Chondrocyte (in vitro differentiated cells): ENCODE measurements at places on chromosomes 16 and 17.

DNA sequence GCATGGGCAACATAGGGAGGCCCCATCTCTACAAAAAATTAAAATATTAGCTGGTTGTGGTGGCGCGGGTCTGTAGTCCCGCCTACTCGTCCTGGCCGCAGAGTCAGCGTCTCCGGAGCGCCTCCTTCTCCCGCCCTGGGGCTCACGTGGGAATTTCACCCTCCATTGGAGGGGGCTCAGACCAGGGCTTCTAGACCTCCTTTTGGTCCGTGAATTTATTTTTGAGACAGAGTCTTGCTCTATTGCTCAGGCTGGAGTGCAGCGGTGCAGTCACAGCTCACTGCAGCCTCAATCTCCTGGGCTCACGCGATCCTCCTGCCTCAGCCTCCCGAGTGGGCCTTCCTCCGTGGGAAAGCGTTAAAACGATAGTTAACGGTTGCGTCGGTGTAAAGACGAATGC is 394 bp upstream of the NME4 start:
- peak overlapping the region; percentile 87 for H3K4me3 ChIP-seq
- peak; percentile 72 for DNase-seq
- no peaks in the 10 kb centered on the region for H3K27me3 ChIP-seq
- peaks cover 3% of the 10 kb centered on the region for H3K36me3 ChIP-seq
- peak overlapping the region; percentile 97 for H3K27ac ChIP-seq
- peaks cover 27% of the 10 kb centered on the region for H3K4me1 ChIP-seq

DNA sequence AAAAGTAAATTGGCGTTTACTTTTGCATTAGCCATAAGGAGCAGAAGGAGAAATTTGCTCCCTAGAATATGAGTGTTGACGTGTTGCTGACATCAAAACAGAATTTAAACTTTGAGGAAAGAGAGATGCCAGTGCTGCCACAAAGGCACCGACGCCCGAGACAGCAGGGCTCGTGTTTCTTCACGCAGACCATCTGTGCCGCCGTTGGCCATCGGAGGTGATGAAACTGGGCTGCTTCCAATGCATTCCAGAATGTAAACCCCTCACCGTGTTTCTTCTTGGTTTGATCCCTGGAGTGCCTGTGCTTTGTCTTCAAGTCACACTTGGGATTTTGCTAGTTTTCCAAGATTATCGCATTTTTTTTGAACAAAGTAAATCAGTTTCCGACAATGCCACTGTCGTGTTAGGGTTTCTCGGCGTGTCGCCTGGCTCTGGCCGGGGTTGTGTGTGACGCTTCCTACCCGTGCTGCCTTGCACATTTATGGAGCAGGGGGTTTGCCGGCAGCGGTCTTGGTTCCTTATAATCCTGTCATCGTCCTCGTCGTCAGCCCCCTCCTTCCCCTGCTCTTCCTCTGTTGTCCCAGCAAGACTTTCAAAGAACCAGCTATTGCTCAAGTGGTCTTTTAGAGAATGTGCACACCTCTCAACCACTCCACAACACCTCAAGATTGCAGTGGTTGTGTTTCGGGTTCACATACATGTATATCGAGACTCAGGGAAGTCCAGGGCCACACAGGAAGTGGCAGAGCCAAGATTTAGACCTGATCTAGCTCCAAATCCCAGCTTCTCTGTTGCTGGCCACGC is 103.9 kb downstream of the METRNL start:
- H3K36me3 ChIP-seq, result peaks cover 3% of the 10 kb centered on the region
- no peaks in the 10 kb centered on the region for H3K27me3 ChIP-seq
- H3K4me1 ChIP-seq, result peaks cover 14% of the 10 kb centered on the region
- peak; percentile 63 for DNase-seq
- H3K27ac ChIP-seq, result no peak overlapping the region

GRCh38 chr16:48413272-48413671 is 28.1 kb upstream of the SIAH1 start:
- no peaks in the 10 kb centered on the region for H3K36me3 ChIP-seq
- no peaks in the 10 kb centered on the region for H3K27me3 ChIP-seq
- no peak overlapping the region for H3K4me3 ChIP-seq
- peaks cover 19% of the 10 kb centered on the region for H3K4me1 ChIP-seq
- H3K27ac ChIP-seq, result no peak overlapping the region

DNA sequence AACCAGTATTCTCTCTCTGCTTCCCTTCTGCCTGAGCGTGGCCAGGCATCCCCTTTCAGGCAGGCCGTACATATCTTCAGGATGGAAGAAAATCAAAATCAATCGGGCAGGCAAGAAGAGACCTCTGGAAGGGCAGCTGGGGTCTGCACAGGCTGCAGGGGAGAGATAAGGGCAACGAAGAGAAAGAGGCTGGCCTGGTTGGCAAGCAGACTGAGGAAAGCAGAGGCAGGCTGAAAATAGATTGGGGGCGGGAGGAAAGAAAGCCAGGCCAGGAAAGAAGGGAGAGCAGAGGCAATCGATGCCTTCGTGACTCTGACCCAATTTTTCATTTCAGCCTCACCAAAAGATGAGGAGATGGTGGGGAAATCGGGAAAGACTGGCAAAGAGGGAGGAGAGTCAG is 18.1 kb downstream of the PIPOX start:
- DNase-seq, result no peak
- H3K4me3 ChIP-seq, result no peak overlapping the region
- peaks cover 22% of the 10 kb centered on the region for H3K4me1 ChIP-seq

DNA sequence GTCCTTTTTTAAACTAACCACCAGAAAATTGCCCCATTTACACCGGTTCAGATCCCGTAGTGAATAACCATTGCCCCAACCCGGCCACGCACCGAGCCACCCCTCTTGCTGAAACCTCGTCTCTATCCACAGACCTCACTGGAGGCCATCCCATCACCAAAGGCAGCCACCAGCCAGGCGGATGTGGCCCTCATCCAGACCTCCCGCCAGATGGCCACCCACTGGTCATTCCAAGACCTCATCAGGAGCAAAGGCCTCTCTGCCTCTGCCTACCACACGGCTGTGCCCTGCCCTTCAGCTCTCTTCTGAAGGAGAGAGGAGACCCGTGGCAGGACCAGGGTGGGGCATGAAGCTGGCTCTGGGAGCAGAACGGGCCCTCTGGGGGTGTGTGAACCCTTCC is 38.2 kb upstream of the CDH5 start:
- H3K4me1 ChIP-seq, result peaks cover 18% of the 10 kb centered on the region
- no peak overlapping the region for H3K4me3 ChIP-seq
- peaks cover 6% of the 10 kb centered on the region for H3K27me3 ChIP-seq
- H3K27ac ChIP-seq, result no peak overlapping the region
- no peak for DNase-seq

DNA sequence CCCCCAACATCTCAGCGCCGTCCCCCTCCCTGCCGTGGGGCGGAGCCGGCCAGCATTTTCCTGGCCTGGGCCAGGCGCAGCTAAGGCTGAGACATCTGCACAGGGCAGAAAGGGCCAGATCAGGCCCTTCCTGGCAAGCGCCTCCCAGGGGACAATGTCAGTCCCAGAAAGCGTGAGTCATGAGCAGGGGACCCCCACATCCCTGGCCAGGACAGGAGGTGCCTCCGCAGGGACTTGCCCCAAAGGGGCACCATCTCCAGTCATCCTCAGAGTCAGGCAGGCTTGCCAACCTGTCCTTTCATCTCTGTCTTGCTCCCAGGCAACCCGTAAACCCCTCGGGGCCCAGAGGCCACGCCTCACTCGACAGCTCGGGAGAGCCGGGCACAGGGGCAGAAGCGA is 43.2 kb downstream of the SOCS1 start:
- H3K27ac ChIP-seq, result no peak overlapping the region
- peaks cover 13% of the 10 kb centered on the region for H3K27me3 ChIP-seq
- H3K4me1 ChIP-seq, result no peaks in the 10 kb centered on the region
- peaks cover 5% of the 10 kb centered on the region for H3K36me3 ChIP-seq
- H3K4me3 ChIP-seq, result no peak overlapping the region

- no peak for DNase-seq
- H3K27ac ChIP-seq, result no peak overlapping the region
- no peaks in the 10 kb centered on the region for H3K36me3 ChIP-seq
These were observed 37.6 kb upstream of the PIRT start for GRCh38 chr17:10875430-10875851.

GRCh38 chr17:43645765-43646481 is 15.8 kb downstream of the MEOX1 start:
- no peaks in the 10 kb centered on the region for H3K36me3 ChIP-seq
- H3K27me3 ChIP-seq, result peaks cover 4% of the 10 kb centered on the region
- DNase-seq, result no peak

DNA sequence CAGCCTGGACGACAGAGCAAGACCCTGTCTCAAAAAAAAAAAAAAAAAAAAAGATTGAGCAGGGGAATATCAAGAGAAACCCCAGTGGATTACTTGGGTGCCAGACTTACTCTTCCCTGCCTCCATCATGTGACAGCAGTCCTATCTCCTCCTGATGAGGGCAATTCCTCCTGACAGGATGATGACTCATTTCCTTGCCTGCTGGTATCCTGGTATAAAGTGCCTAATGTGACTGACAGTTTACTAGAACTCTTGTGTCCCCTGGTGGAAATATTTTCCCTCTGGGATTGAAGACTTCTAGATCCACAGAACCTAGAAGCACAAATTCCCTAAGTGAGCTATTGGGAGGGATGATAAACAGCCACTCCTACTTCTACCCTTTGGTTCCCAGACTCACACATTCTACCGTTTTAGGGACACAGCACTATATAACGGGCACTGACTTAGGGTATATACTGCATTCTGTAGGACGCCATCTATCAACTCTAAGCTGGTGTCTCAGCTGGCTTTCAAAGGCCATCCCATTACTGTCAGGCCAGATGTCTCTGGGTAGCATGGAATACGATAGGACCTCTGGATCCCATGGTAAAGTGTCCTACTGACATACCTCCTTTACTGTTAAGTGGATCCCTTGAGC is 114.6 kb upstream of the MED13 start:
- peaks cover 20% of the 10 kb centered on the region for H3K4me1 ChIP-seq
- H3K27me3 ChIP-seq, result no peaks in the 10 kb centered on the region
- no peak overlapping the region for H3K4me3 ChIP-seq
- H3K27ac ChIP-seq, result peak overlapping the region; percentile 51
- DNase-seq, result no peak

GRCh38 chr17:76528156-76528527 is 9.4 kb downstream of the CYGB start:
- no peak overlapping the region for H3K27ac ChIP-seq
- no peak for DNase-seq
- no peak overlapping the region for H3K4me3 ChIP-seq
- peaks cover 49% of the 10 kb centered on the region for H3K4me1 ChIP-seq
- H3K36me3 ChIP-seq, result no peaks in the 10 kb centered on the region
- H3K27me3 ChIP-seq, result no peaks in the 10 kb centered on the region

- H3K4me3 ChIP-seq, result peak overlapping the region; percentile 51
- peak overlapping the region; percentile 93 for H3K27ac ChIP-seq
- peaks cover 63% of the 10 kb centered on the region for H3K4me1 ChIP-seq
- H3K36me3 ChIP-seq, result peaks cover 5% of the 10 kb centered on the region
These were observed 46.1 kb downstream of the NXN start for GRCh38 chr17:933312-934073.

- no peaks in the 10 kb centered on the region for H3K36me3 ChIP-seq
- DNase-seq, result peak; percentile 68
- H3K4me1 ChIP-seq, result no peaks in the 10 kb centered on the region
- H3K4me3 ChIP-seq, result no peak overlapping the region
- H3K27ac ChIP-seq, result no peak overlapping the region
- peaks cover 44% of the 10 kb centered on the region for H3K27me3 ChIP-seq
These were observed 195.1 kb downstream of the IRF8 start for GRCh38 chr16:86093801-86094750.

DNA sequence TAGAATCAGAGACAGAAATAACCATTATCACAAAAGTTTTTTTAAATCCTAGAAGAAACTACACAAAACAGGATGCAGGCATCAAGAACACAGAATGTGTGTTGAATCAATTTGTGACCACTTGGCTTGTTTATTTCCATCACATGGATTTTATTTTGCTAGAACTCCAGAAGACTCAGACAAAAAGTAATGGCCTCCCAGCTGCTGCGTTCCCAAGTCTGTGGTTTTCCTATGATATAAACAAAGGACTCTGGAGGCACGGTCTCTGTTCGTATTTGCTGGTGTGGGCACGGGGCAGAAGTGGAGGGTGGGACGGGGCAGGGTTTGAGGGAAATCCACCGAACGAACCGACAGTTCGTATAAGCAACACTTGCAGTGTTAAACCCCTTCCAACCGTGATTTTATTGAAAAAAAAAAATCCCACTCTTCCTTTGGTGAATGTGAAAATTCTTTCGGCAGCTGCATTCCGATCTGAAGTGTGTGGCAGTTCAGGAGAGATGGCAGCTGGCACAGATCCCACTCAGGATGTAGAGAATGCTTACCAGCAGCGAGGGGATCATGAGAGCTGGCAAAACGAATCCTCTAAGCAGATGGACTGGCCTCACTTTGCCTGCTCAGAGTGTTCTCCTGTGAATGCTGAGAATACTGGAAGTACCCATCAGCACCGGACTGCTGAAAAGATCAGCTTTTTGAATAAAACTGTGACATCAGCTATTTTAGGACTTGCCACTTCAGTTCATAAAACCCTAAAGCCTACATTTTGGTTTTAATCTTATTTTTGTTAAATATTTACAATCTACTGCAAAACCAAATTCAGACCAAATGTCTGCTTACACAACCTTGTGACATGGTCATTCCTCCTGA is 165.2 kb downstream of the VPS53 start:
- H3K4me1 ChIP-seq, result peaks cover 39% of the 10 kb centered on the region
- no peak for DNase-seq
- peaks cover 24% of the 10 kb centered on the region for H3K36me3 ChIP-seq
- H3K27ac ChIP-seq, result peak overlapping the region; percentile 94
- H3K4me3 ChIP-seq, result peak overlapping the region; percentile 60

GRCh38 chr16:69190598-69190997 is 3.6 kb downstream of the SNTB2 start:
- no peak overlapping the region for H3K27ac ChIP-seq
- H3K27me3 ChIP-seq, result no peaks in the 10 kb centered on the region
- no peaks in the 10 kb centered on the region for H3K36me3 ChIP-seq

DNA sequence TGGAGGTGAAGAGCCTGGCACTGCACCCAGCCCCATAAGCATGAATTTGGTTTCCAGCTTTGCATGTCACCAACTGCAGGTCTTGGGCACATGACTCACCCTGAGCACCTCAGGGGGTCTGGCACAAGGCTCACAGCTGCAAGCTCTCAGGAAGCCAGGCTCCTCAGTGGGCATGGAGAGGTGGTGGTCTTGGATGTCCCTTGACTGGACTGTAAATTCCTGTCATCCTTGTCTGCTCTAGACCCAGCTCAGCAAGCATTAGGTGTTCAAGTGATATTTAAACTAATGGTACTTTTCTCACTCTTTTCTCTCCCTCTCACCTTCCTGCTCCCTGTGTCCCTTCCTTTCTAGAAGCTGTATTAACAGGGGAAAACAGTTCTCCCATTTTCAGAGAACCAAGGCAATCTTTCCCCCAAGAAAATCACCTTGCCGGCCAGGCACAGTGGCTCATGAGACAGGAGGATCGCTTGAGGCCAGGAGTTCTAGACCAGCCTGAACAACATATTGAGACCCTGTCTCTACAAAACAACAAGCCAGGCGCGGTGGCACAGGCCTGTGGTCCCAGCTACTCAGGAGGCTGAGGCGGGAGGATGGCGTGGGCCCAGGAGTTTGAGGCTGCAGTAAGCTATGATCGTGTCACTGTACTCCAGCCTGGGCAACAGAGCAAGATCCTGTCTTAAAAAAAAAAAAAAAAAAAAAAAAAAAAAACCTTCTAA is 5.1 kb upstream of the KIFC3 start:
- no peak for DNase-seq
- H3K36me3 ChIP-seq, result no peaks in the 10 kb centered on the region
- peak overlapping the region; percentile 77 for H3K27ac ChIP-seq
- no peaks in the 10 kb centered on the region for H3K27me3 ChIP-seq
- H3K4me3 ChIP-seq, result no peak overlapping the region
- peaks cover 70% of the 10 kb centered on the region for H3K4me1 ChIP-seq
